Testis (tissue), 5 donors: ENCODE measurements at places on chromosomes 12 and 14. TPM values are rescaled to one million over a fixed set of nuclear protein-coding genes. Genes with fewer than 3 reads are reported as not detected.
A peak's percentile ranks its signal among the peaks of the same experiment; 100 is the strongest.

Gene FGF23
- total RNA-seq, result not detected

Gene JDP2
- 10.7 TPM for total RNA-seq

Gene ARG2
- 3.8 TPM for total RNA-seq

DNA sequence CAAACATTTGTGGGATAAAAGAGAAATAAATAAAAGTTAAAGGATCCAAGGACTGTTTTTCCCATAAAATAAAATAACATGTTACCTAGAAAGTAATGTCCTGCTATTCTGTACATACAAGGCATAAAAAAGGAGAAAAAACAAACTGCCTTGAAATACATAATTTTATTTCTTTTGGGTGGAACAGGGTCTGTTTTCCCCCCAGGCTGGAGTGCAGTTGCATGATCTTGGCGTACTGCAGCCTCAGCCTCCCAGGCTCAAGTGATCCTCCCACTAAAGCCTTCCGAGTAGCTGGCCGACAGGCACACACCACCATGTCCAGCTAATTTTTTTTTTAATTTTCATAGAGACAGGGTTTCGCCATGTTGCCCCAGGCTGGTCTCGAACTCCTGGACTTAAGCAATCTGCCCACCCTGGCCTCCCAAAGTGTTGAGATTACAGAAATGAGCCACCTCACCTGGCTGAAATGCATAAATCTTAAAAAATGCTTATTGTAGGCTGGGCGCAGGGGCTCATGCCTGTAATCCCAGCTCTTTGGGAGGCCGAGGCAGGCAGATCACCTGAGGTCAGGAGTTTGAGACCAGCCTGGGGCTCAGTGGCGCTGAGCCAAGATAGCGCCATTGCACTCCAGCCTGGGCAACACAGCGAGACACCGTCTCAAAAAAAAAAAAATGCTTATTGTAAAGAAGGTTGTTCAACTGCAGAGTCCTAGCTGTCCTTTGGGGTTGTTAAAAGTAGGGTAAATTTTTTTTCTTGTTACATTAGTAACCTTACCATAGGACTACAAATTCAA, 4.1 kb upstream of the TUBA1C start:
- H3K27ac ChIP-seq, result peak overlapping the region; percentile 52
- no peak overlapping the region for H3K4me3 ChIP-seq
- DNase-seq, result peak; percentile 32
- H3K36me3 ChIP-seq, result no peaks in the 10 kb centered on the region
- no peaks in the 10 kb centered on the region for H3K27me3 ChIP-seq

DNA sequence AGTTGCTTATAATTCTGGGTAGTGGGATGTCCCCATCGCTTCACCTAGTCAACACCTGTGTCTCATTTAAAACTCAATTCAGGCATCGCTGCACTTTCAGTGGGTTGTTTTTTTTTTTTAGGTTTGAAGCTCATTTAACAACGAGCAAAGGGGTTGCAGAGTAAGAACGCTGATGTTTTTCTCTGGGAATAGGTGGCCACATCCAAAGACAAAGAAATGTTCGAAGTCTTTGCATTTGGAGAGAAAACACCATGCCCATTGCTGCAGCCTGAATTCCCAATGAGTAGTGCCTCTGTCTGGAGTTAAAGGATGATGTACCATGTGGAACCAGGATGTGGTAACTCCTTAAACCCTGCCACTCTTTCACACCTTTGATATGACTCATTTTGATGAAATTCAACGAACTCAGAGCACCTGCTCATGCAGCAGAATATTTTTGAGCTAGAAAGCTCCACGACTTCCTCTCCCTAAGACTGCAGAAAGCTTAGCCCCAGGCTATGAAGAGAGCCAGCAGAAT, 35.1 kb upstream of the BATF start:
- H3K4me1 ChIP-seq, result no peaks in the 10 kb centered on the region
- H3K27me3 ChIP-seq, result no peaks in the 10 kb centered on the region
- no peak for DNase-seq
- H3K4me3 ChIP-seq, result no peak overlapping the region
- no peak overlapping the region for H3K27ac ChIP-seq

DNA sequence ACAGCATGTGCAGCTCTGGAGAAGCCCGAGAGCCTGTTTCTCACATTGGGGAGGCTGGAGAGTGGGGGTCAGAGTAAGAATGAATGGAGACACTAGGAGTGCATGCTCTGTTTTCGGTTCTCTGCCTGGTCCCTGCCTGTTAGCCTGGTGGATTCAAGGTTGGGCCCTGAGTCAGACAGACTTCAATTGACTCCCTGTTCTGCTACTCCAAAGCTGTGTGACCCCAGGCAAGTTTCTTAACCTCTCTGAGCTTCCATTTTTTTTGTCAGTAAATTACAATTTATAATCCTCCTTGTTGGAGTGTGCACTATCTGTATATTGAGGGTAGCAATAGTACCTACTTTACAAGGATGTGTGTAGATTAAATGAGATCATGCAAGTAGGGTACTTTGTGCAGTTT, 102.6 kb upstream of the ESRRB start:
- H3K36me3 ChIP-seq, result no peaks in the 10 kb centered on the region
- no peak overlapping the region for H3K4me3 ChIP-seq
- no peaks in the 10 kb centered on the region for H3K4me1 ChIP-seq
- no peak for DNase-seq
- H3K27me3 ChIP-seq, result no peaks in the 10 kb centered on the region

DNA sequence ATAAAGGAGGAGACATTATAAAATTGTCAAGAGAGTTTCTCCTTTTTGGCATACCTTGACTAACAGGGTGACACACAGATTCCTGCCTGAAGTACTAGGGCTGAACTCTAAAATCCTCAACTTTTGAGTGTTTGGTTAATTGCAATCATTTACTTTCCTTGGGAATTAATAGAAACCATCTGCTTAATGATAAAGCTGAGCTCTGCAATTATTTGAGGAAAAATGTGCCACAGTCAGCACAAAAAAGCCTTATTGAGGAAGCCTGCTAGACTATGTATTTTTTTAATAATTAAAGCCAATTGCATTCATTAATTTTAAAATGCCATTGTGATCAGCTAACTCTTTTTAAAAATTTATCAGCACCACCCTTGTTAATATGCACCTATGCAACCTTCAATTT, 38.7 kb downstream of the PRICKLE1 start:
- no peaks in the 10 kb centered on the region for H3K4me1 ChIP-seq
- no peaks in the 10 kb centered on the region for H3K36me3 ChIP-seq
- no peak overlapping the region for H3K4me3 ChIP-seq
- no peaks in the 10 kb centered on the region for H3K27me3 ChIP-seq
- H3K27ac ChIP-seq, result no peak overlapping the region

GRCh38 chr12:26938701-26939062, 412 bp downstream of the FGFR1OP2 start:
- H3K27ac ChIP-seq, result peak overlapping the region; percentile 99
- no peaks in the 10 kb centered on the region for H3K27me3 ChIP-seq

GRCh38 chr12:31872831-31873604, 86.2 kb upstream of the RESF1 start:
- no peak for DNase-seq
- H3K36me3 ChIP-seq, result no peaks in the 10 kb centered on the region
- peaks cover 2% of the 10 kb centered on the region for H3K4me1 ChIP-seq
- H3K27ac ChIP-seq, result no peak overlapping the region

GRCh38 chr12:131432532-131433260, 278.2 kb upstream of the SFSWAP start:
- no peaks in the 10 kb centered on the region for H3K4me1 ChIP-seq
- H3K27ac ChIP-seq, result no peak overlapping the region
- H3K36me3 ChIP-seq, result no peaks in the 10 kb centered on the region
- H3K4me3 ChIP-seq, result peak overlapping the region; percentile 53
